NCI-H2171 treated with DMSO at 0.1 percent for 48 hours (cell line): ENCODE measurements at places on chromosomes 2 and 18.

DNA sequence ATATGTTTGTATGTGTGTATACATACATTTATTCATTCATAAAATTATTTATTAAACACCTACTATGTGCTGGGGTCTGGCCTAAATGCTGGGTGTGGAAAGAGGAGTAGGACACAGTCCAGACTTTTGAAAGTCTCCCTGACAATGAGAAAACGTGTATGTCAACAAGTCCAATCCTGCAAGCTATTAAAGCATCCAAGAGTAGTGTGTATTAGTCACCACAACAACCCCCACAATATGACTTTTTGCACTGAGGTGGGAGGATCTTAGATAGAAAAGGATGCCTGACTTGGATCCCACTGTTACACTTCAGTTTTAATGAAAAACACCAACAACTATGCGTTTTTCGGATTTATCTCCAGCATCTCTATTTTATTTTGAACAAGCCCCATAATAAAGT lies 446.4 kb downstream of the EPHA4 start:
- peak; percentile 7 for DNase-seq

- DNase-seq = peak; percentile 85
Observed at GRCh38 chr2:207129821-207130220, 35.9 kb downstream of the KLF7 start.

- DNase-seq = no peak
Observed at GRCh38 chr2:12761104-12761503, 44.4 kb downstream of the TRIB2 start.

DNA sequence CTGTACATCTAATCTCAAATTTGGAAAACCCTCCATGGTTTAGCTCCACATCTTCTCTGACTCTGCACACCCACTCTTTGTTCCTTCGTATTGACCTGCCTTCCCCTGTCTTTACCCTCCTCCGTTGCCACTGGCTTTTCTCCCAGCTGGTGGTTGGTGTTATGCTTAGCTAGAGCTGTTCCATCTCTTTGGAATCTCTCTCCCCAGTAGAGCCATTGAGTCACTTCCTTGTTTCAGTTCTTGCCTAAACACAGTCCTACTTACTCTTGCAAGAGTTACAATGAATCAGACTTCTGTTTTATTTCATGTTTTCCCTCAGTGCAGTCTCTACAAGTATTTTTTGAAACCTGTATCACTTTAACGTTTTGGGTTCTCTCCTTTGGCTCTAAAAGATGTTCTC lies 263.9 kb downstream of the LTBP1 start:
- DNase-seq = no peak

GRCh38 chr2:3706892-3707291 lies 3.5 kb downstream of the DCDC2C start:
- DNase-seq = no peak

GRCh38 chr2:36461039-36461681 lies 105.6 kb downstream of the CRIM1 start:
- DNase-seq = no peak

- no peak for DNase-seq
Observed at GRCh38 chr2:126764686-126765265, 108.8 kb downstream of the GYPC start.

- no peak for DNase-seq
Observed at GRCh38 chr2:132366421-132367180, 50.0 kb upstream of the GPR39 start.

DNA sequence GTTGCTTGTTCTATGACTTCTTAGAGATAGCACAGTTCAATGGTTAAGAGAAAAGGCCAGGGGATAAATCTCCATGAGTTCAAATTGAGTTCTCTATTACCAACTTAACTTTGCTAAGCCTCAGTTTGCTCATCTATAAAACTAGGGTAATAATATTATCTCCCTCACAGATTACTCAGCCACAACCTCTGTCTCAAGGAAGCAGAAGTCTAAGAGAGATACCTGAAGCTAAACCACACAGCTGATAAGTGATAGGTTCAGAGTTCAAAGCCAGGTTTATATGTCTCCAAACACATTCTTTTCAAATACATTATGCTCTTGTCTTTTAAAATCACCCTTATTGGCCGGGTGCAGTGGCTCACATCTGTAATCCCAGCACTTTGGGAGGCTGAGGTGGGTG lies 287.7 kb downstream of the NBAS start:
- DNase-seq = no peak

- no peak for DNase-seq
Observed at GRCh38 chr2:75545387-75545786, 15.4 kb downstream of the EVA1A start.

GRCh38 chr2:191866195-191866594 lies 19.3 kb upstream of the CAVIN2 start:
- peak; percentile 9 for DNase-seq

DNA sequence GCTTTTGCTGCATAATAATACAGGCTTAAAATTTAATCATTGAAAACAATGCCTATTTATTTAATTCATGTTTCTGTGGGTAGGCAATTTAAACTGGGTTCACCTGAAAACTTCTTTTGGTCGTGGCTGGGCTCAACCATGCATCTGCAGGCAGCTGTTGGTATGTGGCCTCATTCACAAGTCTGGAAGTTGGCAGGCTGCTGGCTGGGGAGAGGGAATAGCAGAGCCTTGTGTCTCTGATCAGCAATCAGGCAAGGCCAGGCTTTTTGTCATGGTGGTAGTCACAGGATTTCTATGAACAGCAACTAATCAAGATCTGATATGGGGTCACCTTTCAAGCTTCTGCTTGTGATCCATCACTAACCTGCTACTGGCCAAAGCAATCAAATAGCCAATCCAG lies 130.1 kb upstream of the KCNJ3 start:
- DNase-seq = no peak

GRCh38 chr2:109098921-109099273 lies 30.1 kb upstream of the SH3RF3 start:
- no peak for DNase-seq

GRCh38 chr2:118539290-118539689 lies 308.2 kb downstream of the EN1 start:
- no peak for DNase-seq

DNA sequence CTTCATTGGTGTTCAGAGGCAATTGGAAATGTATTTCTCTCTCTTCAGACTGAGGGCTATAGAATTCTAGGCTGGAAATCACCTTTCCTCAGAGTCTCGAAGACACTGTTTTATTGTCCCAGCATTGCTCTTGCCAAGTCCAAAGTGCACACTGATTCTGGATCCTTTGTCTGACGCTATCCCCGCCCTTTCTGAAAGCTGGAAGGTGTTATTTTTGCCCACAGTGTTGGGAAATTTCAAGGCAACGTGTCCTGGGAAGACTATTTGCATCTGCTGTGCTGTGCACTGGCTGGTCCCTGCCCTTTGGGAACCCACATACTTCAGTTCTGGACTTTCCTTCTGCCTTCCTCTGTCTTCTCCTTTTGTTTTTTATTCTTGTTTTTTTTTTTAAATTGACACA lies 190.8 kb downstream of the SH3BP4 start:
- no peak for DNase-seq

GRCh38 chr2:67954093-67954748 lies 108.6 kb downstream of the C1D start:
- peak; percentile 15 for DNase-seq

DNA sequence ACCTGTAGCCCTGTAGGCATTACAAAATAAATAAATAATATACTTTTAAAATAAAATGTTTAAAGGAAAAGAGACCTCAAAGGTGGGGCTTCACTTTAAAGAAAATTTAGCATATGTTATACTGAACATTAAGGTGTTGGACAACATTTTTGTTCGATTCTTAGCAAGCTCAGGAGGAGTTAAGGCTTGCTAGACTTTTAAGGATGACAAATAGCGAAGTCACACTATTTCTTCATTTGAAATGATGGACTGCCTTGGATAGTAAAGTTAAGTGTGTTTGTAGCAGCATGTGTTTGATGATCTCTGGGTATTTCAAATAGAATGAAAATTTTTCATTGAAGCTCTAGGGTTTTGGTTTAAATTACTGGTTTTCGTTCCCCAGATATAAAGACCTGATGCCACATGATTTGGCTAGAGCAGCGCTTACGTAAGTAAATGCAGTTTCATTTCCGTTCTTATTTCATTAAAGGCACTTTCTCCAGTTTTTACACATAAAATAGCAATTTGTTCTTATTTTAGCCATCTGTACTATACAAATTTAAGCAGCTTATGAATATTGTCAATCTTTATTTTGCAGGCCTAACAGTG lies 24.9 kb downstream of the HADHB start:
- DNase-seq = no peak

GRCh38 chr2:150119819-150120218 lies 367.6 kb downstream of the RND3 start:
- DNase-seq = no peak

DNA sequence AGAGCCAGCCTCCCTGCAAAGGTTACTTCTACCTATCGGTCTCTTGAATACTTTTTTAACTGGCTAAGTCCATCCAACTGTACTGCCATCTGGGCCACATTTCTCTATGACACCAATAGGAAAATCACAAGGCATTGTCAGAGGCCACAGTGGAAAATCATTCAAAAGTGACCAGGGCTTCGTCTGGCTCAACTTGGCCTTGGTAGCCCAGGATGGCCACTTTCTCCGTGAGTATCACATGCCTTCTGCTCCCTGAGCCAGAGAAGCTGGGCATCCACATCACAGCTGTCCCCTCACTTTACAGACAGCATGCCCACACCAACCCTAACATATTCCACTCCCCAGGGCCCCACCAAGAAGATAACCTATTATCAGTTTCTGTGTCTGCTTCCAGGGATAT lies 5.8 kb downstream of the CIB4 start:
- DNase-seq = no peak

DNA sequence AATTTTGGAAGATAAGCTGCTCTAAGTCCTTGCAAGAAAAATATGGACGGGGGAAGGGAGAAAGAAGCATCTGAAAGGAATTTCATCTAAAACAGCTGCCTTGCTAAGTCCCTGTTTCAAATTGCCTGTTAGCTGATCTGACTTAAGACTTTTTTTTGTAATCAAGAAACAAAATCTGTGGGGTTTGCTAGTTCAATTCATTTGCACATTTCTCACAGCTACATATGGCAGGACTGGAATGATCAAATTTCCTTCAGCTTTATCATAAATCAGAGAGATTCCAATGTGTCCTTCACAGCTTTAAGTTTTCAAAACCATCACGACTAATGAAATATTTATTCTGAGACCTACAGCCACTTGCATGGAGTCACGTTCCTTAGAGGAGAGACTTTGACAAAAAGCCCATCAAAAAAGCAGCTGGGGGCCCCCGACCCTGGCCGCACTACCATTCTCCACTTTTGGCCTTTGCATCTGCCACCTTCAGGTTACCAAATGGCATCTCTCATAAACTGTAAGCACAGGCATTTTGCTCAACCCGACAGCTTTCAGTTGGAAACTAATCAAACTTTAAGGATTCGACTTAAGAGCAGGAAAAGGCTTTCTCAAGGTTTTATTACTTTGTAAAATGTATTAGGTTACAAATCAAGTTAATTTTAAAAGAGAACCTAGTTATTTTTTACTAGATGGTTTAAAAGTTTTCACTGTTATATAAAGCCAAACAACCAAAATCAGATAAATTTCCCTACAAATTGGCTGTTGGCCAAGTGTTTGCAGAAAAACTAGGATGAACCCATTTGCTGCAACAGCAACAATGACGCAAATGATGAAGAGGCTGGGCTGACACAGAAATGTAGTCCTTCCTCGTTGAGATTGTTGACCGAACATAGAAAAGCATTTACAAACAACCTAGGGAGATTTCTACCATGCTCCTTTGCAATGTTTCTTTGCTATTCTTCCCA lies 100.4 kb upstream of the RND3 start:
- peak; percentile 80 for DNase-seq

DNA sequence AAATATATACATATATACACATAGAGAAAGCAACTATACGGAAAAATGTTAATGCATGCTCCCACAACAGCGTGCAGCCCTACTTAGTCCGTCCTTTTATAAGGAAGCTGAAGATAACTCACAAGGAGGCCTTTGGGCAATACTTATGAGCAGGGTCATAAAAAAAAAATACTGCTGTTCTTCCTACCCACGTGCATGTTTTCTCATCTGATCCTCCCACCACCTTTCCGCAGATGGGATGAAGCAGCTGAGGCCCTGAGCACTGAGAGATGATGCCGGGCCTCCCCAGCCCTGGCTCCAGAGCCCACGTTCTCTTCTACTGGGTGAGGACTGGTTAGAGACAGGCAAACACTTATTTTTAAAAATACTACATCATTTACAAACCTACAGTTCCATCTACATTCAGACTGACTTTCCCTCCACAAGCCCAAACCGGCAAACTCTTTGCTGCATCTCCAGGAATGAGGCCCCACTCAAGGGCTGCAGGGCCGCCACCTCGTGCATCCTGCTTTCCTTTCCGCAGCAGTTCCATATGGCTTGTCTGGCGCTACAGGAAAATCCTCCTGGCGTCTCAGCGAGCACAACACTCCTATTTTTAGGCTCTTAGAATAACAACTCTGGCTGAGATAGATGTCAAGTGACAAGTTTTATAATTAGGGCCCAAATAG lies 41.6 kb downstream of the TBC1D8 start:
- DNase-seq = peak; percentile 75

- DNase-seq = no peak
Observed at GRCh38 chr2:26988058-26988860, 17.8 kb downstream of the MAPRE3 start.

GRCh38 chr18:42086288-42086687 lies 131.3 kb downstream of the PIK3C3 start:
- no peak for DNase-seq

DNA sequence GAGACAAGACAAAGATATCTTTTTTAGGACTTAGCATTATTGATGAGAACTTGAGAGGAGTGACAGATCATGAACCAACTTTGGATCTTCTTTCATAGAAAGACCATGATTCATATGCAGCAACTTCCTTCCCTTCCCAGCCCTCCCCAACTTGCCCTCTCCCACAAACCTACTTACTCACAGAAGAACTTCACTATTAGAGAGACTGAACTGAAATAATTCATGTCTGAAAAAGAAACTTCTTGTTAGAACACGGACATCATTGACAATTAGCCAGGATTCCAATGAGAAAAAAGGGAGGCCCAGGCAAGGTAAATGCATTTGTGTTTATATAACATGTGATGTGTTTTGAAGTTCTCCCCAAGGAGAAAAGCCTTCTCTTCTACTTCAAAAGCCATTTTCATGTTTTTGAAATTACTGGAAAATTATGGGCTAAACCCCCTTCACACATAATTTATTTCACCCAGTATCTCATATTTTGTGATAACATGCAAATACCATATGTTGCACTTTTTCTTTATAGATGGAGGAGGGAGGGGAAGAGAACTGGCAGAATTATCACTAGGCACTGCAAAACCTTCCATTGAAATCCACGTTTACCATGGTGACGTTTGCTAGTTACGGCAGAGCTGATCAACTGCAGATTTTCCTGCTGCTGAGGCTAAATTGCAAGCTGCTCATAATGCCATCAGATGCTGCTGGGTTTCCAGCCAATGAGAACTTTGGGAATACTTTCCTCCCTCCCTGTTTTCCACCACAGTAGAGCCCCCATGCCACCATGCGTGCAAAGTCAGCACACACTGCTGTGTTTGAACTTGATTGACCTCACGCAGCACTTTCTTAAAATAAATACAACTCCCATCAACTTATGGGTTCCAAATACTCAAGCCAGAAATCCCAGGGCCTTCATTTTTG lies 294.7 kb downstream of the MEIS1 start:
- DNase-seq = no peak

- no peak for DNase-seq
Observed at GRCh38 chr2:234026693-234027254, 23.7 kb upstream of the SPP2 start.

- no peak for DNase-seq
Observed at GRCh38 chr2:47984041-47984440, 77.7 kb upstream of the FBXO11 start.

GRCh38 chr2:114421781-114422180 lies 20.7 kb upstream of the DPP10 start:
- DNase-seq = no peak
